ENCODE measurements at places on chromosomes 2 and 18.

GRCh38 chr18:55499526-55499925 is 88.5 kb downstream of the TCF4 start:
- no peak for DNase-seq

DNA sequence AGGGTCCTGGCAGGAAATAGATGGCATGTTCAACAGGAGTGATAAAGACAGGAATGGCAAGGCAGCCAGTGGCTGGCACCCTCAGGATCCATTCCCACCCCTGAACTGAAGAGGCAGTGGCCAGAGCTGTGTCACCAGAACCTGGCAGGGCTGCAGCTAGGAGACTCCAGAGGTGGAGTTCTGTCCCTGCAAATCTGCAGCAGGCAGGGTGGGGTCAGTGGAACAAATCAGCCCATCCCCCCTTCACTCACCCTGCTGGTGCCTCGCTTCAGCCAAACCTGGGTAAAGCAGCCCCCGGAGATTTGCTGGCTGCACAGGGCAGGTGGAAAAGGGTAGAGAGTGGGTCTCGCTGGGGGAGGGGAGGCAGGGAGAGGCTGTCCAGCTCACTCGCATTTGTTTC is 12.7 kb downstream of the INPP5D start:
- no peak for DNase-seq

DNA sequence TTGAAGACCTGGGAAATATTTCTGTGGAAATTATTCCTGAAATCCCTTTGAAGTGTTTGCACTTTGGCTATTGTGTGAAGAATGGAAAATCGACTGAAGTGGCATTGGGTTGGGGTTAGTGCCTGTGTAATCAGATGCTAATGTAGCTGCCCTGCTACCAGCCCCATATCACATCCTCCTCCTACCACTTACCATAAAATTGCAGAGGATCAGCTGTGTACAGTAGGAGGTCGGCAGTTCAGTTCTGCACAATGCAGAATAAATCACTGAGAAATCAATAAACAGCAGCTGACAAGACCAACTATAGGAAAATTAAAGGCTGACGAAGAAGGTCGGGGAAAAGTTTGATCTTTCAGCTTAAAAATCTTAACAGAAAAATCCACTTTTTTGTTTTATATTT is 440.9 kb downstream of the PTPRM start:
- no peak for DNase-seq

- no peak for DNase-seq
Measured at GRCh38 chr2:1965726-1966125, 221.4 kb upstream of the PXDN start.

DNA sequence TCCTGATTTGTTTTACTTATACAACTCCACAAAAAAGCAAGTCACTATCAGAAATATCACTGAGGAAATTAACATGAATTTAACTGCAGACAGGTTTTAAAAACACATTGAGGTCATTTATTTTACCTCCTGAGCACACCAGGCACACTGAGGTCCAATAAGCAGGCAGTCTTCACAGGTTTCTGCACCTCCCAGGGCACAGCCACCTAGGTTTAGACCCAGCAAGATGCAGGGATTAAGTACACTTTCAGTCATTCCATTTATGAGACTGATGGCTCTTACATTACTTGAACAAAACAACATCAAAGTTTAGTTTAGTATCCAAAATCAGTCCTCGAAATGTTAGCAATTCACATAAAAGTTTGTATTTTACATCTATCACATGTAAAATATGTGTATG is 1.0 kb downstream of the ITGB6 start:
- no peak for DNase-seq

DNA sequence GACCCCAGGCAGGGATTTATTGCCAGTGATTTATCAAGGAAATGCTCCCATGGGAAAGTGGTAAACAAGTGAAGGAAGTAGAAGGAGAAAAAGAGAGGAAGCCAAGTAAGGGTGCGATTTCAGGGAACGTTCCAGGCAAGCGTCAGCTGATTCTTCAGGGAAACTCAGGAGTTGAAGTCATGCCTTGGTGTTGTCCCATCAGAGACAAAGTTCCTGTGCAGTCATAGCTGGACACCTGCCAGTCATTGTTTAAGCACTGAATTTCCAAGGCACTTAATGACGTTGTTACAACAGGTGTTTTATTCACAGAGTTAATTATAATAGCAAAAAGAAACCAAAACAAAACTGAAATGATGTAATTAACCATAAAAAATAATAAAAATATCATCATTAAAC is 381.8 kb upstream of the CRIM1 start:
- no peak for DNase-seq

DNA sequence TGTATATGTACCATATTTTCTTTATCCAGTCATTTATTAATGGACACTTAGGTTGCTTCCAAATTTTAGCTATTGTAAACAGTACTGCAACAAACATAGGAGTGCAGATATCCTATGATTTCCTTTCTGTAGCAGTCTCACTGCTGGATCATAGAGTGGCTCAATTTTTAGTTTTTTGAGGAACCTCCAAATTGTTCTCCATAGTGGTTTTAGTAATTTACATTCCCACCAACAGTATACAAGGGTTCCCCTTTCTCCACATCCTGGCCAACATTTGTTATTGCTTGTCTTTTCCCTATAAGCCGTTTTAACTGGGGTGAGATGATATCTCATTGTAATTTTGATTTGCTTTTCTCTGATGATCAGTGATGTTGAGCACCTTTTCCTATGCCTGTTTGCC is 114.3 kb downstream of the TMEM17 start:
- DNase-seq = no peak

DNA sequence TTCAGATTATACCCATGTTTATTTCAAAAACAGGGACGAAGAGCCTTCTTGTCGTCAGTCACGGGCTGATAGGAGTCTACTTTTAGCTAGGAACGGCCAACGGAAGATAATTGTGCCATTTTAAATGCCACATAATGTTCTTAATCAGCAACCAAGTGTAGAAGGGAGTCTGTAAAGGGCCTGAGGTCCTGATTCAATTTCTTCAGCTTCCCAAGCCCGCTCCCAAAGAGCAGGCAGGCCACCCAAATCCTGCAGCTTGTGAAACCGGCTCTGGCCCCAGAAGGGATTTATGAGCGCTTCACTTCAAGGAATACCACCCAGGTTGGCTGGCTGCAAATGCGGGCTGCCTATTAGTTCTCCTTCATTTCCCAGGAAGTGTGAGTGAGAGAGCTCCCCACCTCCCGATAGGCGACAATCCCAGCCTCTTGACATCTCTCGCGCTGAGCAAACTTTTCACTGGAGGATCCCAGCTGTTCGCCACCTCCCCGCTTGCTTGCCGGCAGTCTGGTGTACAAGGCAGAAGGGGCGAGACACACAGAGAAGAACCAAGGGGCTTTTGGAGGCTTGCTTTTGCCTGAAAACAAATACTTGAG is 272.9 kb downstream of the CDH20 start:
- DNase-seq = no peak
